ENCODE measurements at places on chromosomes 6 and 20. TPM values are rescaled to one million over a fixed set of nuclear protein-coding genes. Genes with fewer than 3 reads are reported as not detected.

- H3K27me3 ChIP-seq: no peaks in the 10 kb centered on the region
- no peaks in the 10 kb centered on the region for H3K36me3 ChIP-seq
- DNase-seq: no peak
- peaks cover 10% of the 10 kb centered on the region for H3K4me1 ChIP-seq
- H3K27ac ChIP-seq: no peak overlapping the region
Observed at GRCh38 chr6:88376197-88376596, 210.1 kb upstream of the CNR1 start.

The TRIM10 gene
- total RNA-seq: not detected

The ARMH2 gene
- 0.54 TPM for total RNA-seq

DNA sequence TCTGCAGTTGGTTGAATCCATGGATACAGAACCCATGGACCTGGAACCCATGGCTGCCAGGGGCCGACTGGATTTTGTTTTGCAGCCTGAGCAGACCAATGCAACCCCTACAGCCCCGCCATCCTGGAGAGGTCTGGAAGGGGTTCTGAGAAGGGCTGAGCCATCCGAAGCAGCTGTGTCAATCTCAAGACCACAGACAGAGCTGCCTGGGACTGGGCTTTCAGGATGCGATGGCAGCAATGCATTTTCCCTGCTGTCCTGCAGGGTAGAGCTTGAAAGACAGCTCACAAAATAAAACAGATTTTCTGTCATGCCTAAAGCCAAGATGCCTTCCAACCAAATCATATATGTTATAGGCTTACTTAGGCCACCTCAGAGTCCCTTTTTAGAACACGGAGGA is 125.8 kb upstream of the NXT1 start:
- no peaks in the 10 kb centered on the region for H3K36me3 ChIP-seq
- no peak overlapping the region for H3K4me3 ChIP-seq
- no peak overlapping the region for H3K27ac ChIP-seq
- peaks cover 1% of the 10 kb centered on the region for H3K27me3 ChIP-seq

- no peak within 1 kb of the TSS for H3K27ac ChIP-seq
- peak; percentile 32 for DNase-seq
- peaks cover 10% of the 10 kb centered on the region for H3K36me3 ChIP-seq
- peaks cover 15% of the 10 kb centered on the region for H3K27me3 ChIP-seq
- no peak within 1 kb of the TSS for H3K4me3 ChIP-seq
Observed at GRCh38 chr20:38601216-38602184, at the start of gene ARHGAP40. TSS of gene ARHGAP40 (plus strand) at chr20:38601809.

DNA sequence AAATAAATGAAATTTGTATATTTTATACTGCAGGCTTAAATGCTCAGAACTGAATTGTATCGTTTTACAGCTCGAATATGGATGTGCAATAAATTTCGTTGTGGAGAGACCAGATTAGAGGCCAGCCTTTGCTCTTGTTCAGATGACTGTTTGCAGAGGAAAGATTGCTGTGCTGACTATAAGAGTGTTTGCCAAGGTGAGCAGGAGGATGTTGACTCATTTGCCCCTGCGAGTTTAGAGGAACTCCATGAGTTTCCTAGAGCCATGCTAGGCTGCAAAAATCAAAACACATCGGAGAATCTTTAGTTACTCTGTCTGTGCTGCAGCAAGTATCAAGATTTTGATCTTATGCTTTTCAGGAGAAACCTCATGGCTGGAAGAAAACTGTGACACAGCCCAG is 15.4 kb downstream of the ENPP3 start:
- H3K4me1 ChIP-seq: no peaks in the 10 kb centered on the region
- no peak overlapping the region for H3K4me3 ChIP-seq
- H3K36me3 ChIP-seq: no peaks in the 10 kb centered on the region
- H3K27me3 ChIP-seq: no peaks in the 10 kb centered on the region
- H3K27ac ChIP-seq: no peak overlapping the region

DNA sequence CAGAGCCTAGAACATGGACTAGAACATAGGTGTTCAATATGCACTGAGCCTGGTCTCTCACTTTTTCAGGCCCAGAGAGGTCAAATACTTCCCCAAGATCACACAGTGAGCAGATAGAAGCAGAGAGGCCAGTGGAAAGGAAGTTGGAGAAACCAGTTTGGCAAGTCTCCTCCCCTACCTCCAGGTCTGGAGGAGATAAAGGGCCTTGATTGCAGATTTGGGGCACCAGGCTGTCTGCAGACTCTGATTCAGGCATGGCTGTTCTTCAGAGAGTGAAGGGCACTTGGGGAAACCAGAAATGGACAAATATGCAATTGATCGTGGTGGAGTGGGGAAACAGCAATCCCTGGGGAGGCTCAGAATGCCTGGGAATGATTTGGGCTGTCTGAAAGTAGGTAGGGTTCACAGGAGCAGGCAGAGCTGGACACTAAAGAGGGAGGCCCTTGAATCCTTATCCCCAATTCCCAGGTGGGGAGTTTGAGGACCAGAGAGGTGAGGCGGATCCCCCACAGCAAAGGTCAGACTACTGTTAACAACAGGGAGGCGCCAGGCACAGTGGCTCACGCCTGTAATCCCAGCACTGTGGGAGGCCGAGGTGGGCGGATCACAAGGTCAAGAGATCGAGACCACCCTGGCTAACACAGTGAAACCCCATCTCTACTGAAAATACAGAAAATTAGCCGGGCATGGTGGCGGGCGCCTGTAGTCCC is 2.3 kb downstream of the PEDS1 start:
- H3K4me1 ChIP-seq: peaks cover 19% of the 10 kb centered on the region
- no peak for DNase-seq
- peaks cover 6% of the 10 kb centered on the region for H3K36me3 ChIP-seq
- peaks cover 25% of the 10 kb centered on the region for H3K27me3 ChIP-seq
- H3K4me3 ChIP-seq: peak overlapping the region; percentile 22

DNA sequence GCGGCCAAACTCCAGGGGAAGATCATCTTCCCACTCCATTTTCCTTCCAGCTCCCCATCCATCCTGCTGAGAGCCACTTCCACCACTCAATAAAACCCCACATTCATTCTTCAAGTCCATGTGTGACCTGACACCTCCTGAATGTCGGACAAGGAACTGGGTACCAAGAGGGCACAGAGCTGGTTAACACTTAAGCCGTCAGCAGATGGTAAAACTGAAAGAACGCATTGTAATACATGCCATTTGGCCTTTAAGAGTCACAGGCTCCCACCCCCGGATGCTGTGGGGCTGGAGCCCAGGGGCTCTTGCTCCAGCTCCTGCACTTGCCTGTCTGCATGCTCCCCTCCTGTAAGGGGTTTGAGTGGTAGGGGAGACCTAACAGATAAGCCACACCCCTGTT is 753.9 kb downstream of the COL12A1 start:
- no peaks in the 10 kb centered on the region for H3K27me3 ChIP-seq
- H3K4me3 ChIP-seq: no peak overlapping the region
- DNase-seq: no peak

The EPPIN gene
- not detected for total RNA-seq

The MLN gene
- total RNA-seq: not detected
